BJ (cell line): ENCODE measurements at places on chromosomes 11 and 22. TPM values are rescaled to one million over a fixed set of nuclear protein-coding genes. Genes with fewer than 3 reads are reported as not detected.

SERPINH1 gene
- 1,158 and 1,604 TPM in 2 replicates for polyA plus RNA-seq

HPX gene
- polyA plus RNA-seq: 0.82 and 0.87 TPM in 2 replicates

- DNase-seq: no peak
These were observed 66.8 kb downstream of the TCF20 start for GRCh38 chr22:42203609-42204008.

GRCh38 chr22:30198921-30199320 is 47.6 kb downstream of the LIF start:
- no peak for DNase-seq

DNA sequence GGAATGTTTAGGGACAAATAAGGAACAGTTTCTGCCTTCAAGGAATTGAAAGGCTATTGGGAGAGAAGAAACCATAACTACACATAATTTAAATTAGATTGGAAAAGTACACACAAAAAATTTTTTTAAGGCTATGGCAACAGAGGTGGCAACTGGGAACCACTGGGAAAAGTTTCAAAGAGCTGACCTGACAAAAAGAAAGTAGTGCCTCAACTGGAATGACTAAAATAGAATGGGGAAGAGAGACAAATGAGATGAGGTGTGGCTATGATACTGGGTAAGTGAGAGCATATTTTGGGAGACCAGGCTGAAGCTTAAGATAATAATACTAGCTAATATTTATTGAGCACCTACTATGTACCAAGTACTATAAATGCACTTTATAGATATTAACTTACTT is 2.9 kb upstream of the AKIP1 start:
- DNase-seq: no peak

- DNase-seq: no peak
These were observed 11.1 kb downstream of the MRPL17 start for GRCh38 chr11:6671991-6672390.
